Umbilical cord (tissue), 2 donors: ENCODE measurements at places on chromosomes 16 and 17.

GRCh38 chr17:385836-386140, 33.2 kb upstream of the RPH3AL start:
- no peak for DNase-seq

GRCh38 chr17:45021607-45022287, 29.7 kb downstream of the DCAKD start:
- peak; percentile 66 for DNase-seq

DNA sequence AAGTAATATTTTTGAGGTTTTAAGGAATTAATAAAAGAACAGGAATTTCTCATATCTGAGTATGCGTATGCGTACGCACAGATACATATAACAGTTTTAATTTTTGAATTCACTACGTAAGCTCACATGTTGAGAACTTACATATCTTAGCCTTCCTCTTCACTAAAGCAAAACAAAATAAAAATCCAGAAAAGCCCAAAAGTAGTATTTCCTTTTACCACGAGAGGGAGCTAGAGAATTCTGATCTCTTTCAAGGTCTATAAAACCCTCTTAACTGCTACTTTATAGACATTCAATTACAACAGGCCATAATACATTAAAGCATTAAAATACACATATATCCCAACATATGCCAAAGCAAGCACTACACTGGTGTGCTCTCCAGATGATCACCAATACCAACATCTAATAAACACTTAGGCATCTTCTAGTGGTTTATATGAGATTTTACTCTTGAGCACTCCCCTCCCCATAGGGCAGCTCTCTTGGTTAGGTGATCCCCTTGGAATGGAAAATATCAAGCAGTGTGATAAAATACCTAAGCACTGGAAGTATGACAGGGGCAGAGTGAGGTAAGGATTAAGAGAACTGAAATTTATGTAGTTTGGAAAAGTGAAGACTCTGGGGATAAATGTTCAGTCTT, 94.0 kb downstream of the SKAP1 start:
- DNase-seq = peak; percentile 81

GRCh38 chr17:10646392-10646990, 10.6 kb downstream of the MYH3 start:
- DNase-seq = peak; percentile 67

- no peak for DNase-seq
These were observed 27.8 kb upstream of the CDR2 start for GRCh38 chr16:22402191-22402590.

DNA sequence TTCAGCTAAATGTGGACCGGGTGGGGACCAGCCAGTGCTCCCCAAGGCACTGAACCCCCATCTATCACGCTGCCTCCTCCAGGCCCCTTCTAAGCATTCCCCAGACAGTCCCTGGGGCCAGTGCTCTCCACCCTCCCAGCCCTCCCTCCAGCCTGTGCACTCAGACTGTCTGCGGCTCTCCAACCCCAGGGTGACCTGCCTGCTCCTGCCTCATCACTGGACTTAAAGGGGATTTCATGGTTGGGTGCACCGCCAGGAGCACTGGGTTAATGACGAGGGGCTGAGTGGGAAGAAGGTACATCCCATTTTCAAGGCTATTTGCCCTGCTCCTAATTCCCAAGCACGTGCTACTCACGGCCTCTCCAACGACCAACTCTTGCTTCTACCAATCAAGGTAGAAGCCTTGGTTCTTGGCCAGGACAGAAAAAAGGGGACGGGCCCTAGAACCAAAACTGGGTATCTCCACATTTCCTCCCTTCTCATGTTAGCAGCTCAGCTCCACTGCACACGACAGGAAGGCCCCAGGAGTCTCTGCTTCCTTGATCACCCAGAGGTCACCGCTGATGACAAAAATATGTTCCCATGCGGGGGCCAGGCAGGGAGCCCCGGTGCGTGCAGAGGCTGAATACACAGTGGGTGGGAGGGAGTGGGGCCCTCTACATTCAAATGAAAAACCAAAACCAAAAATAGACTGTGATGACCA, 3.5 kb upstream of the ABR start:
- DNase-seq = no peak

DNA sequence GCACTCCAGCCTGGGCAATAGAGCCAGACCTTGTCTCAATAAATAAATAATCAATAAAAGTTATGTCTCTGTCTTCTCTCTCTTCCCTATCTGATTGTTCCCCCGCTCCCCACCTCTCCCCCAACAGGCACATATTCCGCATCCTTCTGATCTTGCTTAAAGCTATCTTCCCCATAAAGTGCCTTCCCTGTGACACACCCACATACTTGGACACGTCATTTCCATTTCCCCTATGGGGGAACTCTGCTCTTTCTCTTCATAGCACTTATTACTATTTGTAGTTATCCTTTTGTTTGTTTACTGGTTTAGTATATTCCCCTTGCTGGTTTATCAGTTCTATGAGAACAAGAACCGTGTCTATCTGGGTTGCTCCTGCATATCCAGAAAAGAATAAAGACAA, 14.9 kb downstream of the MYO1D start:
- no peak for DNase-seq

GRCh38 chr16:21190599-21190998, 20.8 kb downstream of the ZP2 start:
- DNase-seq = peak; percentile 5

- DNase-seq = no peak
These were observed 9.0 kb downstream of the ATAD5 start for GRCh38 chr17:30840771-30841170.

DNA sequence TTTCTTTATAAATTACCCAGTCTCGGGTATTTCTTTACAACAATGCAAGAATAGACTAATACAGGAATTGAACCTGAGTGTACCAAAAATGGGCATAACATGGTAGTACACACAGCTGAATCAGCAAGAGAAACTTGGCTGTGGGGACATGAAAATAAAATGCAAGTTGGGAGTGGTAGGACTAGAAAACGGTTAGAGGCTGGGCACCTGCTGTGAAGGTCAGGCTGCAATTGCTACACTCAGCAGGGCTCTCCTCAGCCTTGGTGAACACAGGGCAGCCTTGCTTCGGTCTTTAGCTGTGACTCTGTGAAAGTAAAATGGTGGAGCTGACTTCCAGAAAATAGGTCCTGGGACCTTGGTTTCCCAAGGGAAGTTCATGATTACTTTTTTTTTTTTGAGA, 45.6 kb downstream of the CNGB1 start:
- DNase-seq = no peak

GRCh38 chr17:47739150-47739549, 6.1 kb downstream of the TBX21 start:
- DNase-seq = no peak

GRCh38 chr17:36474571-36474970, 11.9 kb upstream of the ZNHIT3 start:
- no peak for DNase-seq

- no peak for DNase-seq
These were observed 11.7 kb upstream of the SPATA32 start for GRCh38 chr17:45273551-45273957.

GRCh38 chr17:54694287-54694887, 206.3 kb upstream of the TOM1L1 start:
- DNase-seq = no peak

DNA sequence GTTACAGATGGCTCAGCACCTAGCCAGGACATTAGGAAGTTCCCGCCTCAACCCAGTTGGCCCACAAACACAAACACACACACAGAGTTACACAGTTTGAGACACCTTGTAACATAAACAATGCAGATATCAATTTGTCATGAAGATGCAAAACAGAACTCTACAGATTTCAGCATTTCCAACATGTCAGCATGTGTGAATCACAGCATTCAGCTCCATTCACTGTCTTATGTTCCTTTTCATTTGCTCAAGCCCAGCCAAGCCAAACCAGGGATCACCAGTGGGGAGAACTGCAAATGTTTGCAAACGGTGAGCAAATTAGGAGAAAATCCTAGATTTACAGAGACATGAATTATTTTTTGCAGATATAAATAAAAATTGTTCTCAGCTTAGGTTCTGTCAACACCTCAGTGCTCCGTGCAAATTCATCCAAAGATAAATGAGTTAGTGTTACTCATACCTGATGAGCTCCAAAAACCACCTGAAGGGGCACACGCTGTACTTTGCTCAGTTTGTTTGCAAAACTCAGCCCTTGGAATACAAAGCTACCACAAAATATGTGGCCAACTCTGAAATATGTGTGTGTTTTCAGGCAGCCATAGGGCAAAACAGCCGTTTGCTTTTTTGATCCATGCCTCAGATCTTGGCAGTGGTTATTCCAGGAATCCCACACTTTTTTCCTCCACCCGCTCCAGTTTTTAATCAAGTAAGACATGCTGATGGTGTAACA, 16.3 kb upstream of the COX10 start:
- no peak for DNase-seq

GRCh38 chr17:9875441-9875840, 29.6 kb downstream of the RCVRN start:
- peak; percentile 23 for DNase-seq

- no peak for DNase-seq
These were observed 19.1 kb downstream of the SLC12A3 start for GRCh38 chr16:56884026-56884582.

- DNase-seq = peak; percentile 29
These were observed 144.7 kb downstream of the CDK5R1 start for GRCh38 chr17:32631341-32632096.

DNA sequence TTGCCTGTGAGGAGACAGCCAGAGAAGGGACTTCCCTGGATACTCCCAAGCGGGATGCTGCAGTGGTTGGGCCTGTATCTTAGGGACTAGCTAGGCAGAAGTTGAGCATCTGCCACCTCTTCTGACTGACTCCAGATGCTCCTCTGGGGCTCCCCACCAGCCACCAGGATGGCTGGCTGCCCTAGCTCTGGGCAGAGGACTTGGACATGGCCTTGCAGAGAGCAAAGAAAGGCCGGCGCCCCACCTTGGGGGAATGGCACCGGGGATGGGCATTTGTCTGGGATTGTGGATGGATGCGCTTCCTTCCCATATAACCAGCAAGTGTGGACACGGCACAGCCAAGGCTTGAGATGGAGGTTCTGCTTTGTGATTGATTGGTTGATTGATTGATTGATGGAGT, 69.0 kb downstream of the OR1D5 start:
- no peak for DNase-seq

DNA sequence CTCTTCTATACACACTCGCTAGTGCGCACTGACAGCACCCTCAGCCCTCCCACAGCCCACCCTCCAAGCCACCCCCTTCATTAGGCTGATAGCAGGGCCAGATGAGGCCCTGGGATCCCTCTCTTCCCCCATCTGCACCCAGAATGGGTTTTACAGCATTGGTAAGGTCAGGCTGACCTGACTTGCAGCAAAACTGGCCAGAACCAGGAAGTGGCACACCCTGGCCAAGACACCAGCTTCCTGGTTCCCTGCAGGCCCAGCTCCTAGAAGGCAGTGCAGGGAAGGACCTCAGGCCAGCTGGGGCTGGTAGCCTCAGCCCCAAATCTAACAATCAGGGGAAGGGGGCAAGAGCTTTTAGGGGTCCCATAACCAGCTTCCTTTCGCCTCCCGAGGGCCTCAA, 50.0 kb upstream of the MRPS23 start:
- DNase-seq = no peak

- no peak for DNase-seq
These were observed 26.4 kb upstream of the ABR start for GRCh38 chr17:1206026-1206777.

DNA sequence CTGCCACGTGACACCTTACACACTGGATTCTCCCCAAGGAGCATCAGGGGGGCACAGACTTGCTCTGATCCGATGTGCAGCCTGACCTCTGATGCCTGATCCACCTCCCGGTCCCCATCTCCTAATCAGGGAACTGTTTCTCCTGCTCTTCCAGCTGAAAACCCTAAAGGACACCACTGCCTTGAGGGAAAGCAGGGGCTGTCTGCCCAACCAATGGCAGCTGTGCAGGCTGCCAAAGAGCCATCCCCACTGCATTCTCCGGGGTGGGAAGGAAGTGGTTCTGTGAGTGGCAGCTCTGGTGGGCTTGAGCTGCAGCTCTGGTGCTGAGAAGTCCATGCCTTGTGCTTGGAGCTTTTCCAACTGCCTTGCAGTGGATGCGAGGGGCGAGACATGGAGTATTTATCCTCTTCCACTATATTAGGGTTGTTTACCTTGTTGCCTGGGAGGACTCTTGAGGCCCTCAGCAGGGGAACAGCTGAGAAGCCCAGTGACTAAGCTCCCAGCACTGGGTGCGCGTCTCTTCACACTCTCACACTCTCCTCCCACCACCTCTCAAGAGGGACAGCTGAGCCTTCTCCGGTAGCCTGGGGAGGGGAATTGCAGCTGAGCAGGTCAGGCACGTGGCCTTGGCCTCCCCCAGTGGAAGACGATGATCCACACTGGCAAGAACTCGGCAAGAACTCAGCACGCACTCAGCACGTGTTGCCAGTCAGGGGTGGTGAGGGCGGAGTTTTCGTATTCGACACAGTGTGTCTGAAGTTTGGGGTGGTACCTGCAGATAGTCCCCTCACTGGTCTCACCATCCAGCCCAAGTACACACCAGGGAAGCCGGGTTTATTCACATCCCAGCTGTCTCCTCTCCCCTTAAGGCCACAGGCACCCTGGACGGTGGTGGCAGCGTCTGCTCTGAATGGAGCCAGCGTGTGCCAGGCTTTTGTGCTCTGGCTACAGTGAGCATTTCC, 21.1 kb upstream of the SPATA32 start:
- no peak for DNase-seq

- peak; percentile 55 for DNase-seq
These were observed 8.0 kb downstream of the SPPL2C start for GRCh38 chr17:45852535-45853297.

- DNase-seq = peak; percentile 7
These were observed 209.7 kb upstream of the CACNG3 start for GRCh38 chr16:24046442-24046841.

- peak; percentile 82 for DNase-seq
These were observed 53.1 kb downstream of the CYB5B start for GRCh38 chr16:69477546-69477945.

DNA sequence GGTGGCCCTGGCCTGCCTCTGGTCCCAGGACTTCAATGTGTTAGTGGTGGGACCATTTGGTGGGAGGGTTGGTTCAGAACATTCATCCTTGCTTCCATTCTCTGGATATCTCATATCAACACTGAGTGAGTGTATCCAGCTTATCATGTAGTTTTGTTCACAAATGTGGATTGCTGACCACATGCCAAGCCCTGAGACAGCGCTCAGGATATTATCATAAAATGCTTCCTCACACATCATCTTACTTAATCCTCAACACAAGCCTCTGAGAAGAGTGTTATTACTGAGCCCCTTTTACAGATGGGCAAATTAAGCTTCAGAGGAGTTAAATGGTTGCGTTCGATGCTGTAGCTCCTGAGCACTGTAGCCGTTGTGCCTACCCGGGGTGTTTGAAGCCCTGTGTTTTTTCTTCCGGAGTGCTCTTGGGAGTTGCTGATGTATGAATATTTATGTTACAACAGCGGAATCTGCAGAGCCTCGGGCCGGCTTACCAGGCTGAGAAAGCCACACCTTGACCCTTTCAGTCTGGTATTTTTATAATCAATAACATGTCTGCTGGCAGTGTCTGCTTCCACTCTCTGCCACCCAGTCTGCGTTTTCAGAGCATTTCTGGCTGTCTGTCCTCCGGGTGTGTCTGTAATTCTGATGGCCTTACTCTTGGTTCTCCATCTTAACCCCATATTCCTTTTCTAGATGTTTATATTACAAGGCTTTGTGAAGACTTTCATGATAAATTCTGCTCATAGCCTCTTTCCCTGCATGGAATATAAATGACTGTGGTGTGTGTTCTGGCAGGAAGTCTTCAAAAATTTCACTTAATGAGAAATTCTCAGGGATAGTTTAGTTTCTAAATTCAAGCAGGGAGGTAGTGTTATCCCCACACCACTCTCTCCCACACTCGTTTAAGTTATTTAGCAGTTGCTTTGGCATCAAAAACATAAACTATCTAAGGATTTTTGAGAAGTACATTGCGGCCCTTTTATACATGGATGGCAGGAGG, 2.9 kb downstream of the GLP2R start:
- peak; percentile 67 for DNase-seq
